ENCODE measurements at places on chromosomes 16 and 17.

DNA sequence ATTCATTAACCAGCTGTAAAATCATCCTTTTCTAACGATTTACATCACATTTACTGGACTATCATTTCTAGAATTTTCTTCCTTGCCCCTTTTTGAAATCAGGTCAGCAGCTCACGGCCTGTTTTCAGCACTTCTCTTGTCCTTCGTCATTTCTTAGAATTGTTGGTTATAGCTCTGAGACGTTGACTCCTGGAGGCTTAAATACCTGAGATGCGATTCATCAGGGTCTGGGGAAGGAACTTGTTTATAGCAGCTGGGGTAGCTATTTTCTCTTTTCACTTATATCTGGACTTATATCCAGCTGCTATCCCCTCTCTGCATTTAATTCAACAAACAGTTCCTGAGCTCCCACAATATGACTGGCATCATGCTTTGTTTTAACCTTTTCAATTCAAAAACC is 338.7 kb upstream of the TNRC6C start:
- DNase-seq: no peak

GRCh38 chr17:72463287-72464102 is 342.7 kb downstream of the SOX9 start:
- no peak for DNase-seq

GRCh38 chr16:58020628-58021521 is 4.7 kb upstream of the MMP15 start:
- DNase-seq: no peak

GRCh38 chr16:75774197-75774596 is 47.9 kb upstream of the CPHXL start:
- no peak for DNase-seq

- DNase-seq: no peak
Observed at GRCh38 chr17:9363440-9364350, 211.9 kb downstream of the STX8 start.

GRCh38 chr16:12210258-12210880 is 233.8 kb downstream of the SNX29 start:
- DNase-seq: no peak

- DNase-seq: no peak
Observed at GRCh38 chr17:29116804-29117753, 63.1 kb downstream of the MYO18A start.

- DNase-seq: no peak
Observed at GRCh38 chr17:21381076-21381706, 5.0 kb downstream of the KCNJ12 start.

DNA sequence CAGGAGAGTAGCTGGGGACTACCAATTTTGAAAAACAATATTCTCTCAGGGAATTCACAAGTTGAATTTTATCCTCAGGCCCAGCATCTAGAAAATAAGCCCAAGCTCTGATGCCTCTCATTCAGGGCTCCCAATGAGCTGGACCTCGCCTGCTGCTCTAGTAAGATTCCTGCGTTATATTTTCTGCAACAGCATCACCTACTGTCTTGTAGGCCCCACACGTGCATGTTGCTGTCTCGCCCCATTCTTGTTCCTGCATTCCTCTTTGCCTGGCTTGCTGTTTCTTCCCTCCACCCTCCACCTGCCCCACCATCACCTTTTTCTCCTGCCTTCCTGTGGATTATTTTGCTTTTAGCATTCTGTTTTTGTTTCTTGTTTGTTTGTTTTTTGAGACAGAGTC is 8.3 kb upstream of the ST6GALNAC2 start:
- DNase-seq: no peak

GRCh38 chr17:64125937-64126336 is 4.0 kb downstream of the ERN1 start:
- DNase-seq: no peak

GRCh38 chr16:46573008-46573833 is 48.0 kb downstream of the SHCBP1 start:
- DNase-seq: no peak
